Keratinocyte (primary cell): ENCODE measurements at places on chromosomes 12 and 14.

DNA sequence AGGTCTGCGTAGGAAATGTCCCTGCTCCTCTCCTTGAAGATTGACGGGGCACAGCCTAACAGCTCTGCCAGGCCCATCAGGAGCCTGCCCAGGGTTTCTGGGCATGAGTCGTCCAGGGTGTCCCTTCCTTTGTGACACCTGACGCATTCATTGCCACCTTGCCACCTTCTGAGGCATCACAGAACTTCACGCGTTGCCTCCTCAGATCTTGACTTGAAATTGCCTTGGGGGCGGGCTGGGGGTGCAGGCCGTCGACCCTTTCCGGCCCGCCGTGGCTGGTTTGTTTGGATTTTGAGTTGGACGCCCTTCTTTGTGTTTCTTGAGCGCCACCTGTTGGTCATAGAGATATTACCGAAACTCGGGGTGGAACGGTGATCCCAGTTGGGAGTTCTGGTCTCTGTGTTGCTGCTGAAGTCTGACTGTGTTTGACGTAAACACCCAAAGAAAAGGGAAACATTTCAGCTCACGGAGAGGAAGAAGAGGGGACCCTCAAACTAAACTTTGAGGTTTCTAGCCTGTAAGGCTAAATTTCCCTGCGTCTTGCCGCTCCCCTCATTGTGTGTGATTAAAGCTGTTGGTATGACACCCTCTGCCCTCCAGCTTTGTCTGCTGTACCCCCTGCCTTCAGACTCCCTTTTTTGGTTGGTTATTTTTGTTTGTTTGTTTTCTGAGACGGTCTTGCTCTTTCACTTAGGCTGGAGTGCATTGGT is 44.6 kb downstream of the MLXIP start:
- no peak for DNase-seq

- DNase-seq, result no peak
Measured at GRCh38 chr14:35047976-35048513, 2.0 kb downstream of the FAM177A1 start.

DNA sequence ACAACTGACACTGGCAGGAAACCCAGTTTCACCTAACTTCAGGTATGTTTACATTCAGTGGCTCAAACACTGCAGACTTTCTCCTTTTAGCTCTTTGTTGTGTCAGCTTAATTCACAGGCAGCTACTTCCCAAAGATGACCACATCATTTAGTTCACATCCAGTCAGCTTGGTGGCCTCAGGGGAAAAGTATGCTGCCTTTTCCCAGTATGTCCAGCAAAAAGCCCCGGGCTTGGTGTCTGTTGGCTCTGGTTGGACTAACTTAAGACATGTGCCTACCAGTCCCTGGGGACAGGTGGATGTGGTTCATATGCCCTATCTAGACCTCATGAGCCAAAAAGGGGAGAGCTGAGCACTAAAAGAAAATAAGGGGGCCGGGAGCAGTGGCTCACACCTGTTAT is 56.4 kb downstream of the GOLGA5 start:
- no peak for DNase-seq

DNA sequence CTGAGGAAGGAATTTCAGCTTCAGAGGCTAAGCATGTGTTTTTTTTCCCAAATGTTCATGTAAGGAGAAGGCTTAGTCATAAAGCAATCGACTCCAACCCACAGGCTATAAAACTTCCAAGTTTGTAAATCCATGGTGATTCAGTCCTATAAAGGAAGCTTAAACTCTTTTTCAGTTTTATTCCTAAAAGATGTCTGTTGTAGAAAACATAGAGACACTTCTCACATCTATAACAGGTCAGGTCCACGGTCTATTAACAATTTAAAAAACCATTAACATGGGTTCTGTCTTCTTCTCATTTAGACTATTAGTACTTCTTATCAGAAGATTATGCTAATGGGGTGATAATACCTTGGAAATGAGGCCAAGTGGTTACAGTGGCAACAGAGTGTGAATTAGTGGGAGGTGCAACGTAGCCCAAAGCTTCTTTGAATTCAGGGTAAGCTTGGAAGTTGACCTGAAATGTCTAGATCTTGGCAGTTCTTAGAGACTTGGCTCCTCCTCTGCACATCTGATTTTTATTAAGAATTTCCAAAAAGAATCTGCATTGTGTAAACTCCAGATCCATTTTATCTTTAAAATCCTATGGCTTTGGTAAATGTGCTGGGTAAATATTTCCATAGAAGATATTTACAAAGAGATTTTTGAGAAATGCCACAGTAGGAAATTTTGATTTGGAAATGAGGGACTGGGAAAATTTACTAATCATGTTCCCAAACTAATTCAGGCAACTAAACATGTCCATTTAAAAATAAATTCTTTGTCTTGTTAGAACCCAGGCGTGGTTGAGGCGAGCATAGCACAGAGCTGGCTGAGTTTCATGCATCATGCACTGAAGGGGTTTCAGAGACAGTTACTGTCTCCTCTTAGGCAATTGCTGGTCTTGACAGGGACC is 86.4 kb downstream of the EML1 start:
- DNase-seq, result no peak

DNA sequence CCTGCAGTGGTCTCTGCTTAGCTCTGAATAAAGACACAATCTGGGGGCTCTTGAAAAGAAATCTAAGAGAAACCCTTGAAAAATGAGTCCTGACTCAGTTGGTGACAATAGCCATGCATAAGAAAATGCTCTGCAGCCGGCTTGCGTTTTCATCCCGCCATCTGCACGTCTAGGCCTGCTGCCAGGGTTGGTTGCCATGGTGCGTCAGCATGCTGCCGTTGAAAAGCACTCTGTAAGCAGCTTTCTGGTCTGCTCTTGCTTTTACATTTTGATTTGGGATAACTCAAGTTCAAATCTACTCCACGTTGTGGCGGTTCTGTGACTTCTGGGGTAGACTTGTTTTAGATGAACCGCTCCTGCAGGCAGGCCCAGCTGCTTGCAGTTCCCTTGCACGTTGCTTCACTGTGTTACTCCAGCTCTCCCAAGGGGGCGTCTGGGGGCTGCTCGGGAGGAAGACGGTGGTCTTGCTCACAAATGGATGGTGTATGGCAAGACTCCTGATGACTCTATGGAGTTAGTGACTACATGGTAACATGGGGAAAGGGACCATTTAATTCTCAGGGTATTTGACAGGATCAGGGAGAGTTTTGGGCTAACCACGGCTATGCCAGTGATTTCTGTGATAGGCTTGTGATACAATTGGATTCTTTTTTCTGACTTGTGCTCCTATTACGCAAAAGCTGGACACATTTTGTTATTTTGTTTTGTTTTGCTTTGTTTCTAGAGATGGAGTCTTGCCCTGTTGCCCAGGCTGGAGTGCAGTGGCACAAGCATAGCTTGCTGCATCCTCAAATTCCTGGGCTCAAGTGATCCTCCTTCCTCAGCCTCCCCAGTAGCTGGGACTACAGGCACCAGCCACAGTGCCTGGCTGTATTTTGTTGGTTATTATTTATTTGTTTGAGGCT is 15.8 kb downstream of the WNT5B start:
- DNase-seq, result no peak

DNA sequence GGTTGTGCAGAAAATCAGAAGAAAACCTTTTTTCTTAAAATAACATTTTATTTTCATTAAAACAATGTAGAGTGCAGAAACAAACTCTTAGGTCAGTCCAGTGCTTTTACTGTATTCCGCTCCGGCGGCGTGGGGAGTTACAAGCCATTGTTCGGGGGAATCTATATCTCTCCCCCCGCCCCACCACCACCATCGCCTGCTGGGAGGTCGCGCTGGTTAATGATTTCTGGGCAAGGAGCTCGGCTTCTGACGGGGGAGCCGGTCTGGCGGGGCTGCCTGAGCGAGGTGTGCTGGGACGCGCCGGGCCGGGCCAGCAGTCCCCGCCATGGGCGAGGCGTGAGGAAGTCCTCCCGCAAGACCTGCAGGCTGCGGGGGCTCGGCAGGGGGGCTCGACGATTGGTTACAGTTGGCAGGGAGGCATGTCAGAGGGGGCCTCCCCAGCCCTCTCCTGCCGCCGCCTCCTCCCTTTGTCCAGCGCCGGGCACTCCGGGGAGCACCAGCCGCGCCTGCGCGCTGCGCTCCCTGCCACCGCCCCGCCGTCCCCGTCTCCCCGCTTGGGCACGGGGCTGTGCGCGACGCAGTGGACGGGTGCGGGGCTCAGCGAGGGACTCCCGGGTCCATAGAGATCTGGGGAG is 1.0 kb upstream of the DUSP6 start:
- no peak for DNase-seq

- DNase-seq, result no peak
Measured at GRCh38 chr12:20620261-20620660, 74.9 kb upstream of the SLCO1C1 start.

GRCh38 chr12:104751594-104751993 is 206.5 kb downstream of the SLC41A2 start:
- DNase-seq, result no peak

DNA sequence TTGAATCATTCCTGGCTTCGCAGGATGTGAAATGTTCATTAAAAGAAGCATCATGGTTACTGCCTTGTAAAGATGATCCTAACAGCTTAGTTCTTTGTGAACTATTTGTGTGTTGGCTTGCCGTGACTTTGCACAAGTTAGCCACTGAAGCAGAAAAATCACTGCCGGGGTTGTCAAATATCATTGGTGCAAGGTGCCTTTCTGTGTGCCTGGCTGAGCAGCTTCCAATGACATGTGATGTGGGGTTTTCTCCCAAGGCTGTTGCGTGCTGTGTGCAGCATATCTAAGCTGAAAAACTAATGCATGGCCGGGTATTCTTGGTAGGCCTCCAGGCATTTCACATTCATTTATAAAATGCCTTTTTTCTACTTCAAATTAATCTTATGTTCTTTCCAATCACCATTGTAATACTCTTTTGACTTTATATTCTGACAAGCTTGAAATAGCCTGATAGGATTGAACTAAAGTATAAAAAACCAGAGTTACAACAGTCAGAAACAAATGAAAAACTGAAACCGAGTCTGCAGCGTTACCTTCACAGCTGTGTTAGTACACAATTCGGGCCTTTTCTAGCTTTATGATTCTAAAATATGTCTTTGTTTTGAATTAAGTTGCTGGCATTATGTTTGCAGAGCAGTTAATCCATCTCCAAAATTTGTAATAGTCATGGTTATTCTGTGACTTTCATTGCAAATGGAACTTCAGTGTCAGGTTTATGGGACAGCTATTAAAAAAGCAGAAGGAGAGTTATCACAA is 222.1 kb downstream of the SYT1 start:
- DNase-seq, result no peak

DNA sequence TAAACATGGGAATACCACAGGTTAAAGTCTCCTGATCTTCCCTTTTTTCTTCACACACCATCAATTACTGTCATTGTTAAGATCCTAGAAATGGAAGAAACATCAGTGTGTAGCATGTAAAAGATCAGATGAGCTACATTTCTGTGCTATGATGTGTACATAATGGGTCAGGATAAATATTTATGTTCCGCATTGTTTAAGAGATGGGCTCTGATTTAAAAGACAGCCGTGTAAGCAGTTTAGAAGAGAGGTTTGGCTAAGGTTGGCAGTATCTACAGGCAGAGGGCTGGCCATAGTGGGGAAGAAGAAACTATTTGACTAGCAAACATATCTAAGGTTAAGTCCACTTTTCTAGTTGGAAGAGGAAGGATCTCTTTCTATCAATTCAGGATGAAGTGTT is 49.4 kb downstream of the LRRC9 start:
- no peak for DNase-seq

DNA sequence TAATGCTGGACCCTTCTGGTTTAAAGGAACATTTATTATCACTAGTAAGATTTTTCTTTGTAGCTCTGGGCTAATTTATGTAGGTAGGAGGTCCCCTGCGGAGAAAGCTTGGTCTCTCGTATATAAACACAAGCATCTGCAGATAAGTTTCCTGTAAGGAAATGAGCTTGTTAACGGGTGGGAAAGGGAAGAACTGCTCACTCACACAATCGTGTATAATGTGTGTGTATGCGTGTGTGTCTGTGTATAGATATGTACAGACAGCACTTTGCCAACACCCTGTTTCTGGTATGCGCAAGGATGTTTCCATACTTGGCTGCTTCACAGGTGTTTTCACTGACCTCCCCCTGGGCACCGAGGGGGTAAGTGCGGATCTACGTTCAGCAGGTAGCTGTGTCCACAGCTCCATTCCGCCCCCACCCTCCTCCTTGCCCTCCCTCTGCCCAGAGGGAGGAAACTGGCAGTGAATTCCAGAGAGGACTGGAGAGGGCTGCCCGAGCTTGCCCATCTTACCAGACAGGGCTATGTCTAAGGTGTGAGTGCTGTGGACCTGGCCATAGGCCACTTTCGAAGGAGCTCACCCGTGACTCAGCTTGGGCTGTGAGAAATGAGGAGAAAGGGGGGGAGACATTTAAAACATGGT is 65.2 kb downstream of the NINJ2 start:
- DNase-seq, result peak; percentile 55

GRCh38 chr12:98719515-98720504 is 74.7 kb downstream of the APAF1 start:
- DNase-seq, result no peak

DNA sequence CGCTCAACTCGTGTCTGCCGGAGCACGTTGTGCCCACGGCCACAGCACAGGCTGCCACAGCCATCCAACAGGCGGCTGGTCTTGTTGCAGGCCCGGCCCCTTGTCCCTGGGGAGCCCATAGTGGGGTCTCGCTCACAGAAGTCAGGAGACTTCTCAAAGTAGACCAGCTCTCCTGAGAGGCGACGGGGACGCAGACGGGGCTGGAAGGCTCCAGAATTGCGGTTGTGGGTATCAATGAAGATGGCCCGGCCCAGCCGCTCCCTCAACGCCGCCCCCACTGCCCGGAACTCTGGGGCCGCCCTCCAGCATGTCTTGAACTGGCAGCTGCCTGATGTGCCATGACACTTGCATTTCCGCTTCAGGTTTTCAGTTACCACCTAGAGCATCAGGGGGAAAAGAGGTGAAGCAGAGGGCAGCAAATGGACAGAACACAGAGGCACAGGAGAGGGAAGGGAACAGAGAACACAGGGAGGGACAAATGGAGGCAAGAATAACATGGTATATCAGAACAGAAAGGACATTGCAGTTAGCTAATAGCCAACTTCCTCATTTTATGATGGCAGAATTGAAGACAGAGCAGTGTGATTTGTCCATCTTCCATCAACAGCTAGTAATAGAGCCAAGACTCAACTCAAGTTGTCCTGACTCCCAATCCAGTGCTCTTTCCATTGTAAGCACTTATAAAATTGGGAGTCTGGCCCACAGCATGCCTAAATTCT is 5.2 kb downstream of the WNT10B start:
- DNase-seq, result no peak

- DNase-seq, result no peak
Measured at GRCh38 chr12:52839436-52840105, 5.5 kb upstream of the KRT79 start.

GRCh38 chr12:32305163-32305562 is 94.2 kb upstream of the FGD4 start:
- DNase-seq, result no peak

DNA sequence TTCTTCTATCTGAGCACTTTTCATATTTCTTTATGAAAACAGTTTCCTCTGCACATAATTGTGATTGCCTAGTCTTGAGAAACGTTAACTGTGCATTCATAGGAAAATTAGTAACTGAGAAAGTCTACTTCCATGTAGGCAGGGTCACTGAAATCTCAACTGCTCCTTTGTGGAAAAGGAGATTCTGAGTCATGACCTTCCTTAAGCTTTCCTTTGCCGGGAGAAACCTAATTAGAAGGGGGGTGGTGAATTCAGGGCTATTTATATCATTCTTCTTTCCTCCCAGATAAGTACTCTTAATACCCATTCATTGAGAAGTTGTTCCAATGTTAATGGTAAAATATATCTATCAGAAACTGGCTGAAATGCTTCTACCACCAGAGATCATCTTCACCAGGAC is 751.0 kb upstream of the TMEM132C start:
- DNase-seq, result no peak
